ENCODE measurements at places on chromosomes 2 and 18. TPM values are rescaled to one million over a fixed set of nuclear protein-coding genes. Genes with fewer than 3 reads are reported as not detected.

Gene RTP5
- total RNA-seq = not detected

Gene LYPD6
- 0.59 TPM for total RNA-seq

Gene HOXD8
- total RNA-seq = 3.3 TPM

Gene TNFAIP6
- 43.1 TPM for total RNA-seq

Gene IL36G
- not detected for total RNA-seq

Gene GALNT14
- not detected for total RNA-seq

Gene AMMECR1L
- total RNA-seq = 15.6 TPM

Gene CPO
- not detected for total RNA-seq

Gene GCG
- not detected for total RNA-seq

Gene ALLC
- not detected for total RNA-seq

Gene TMEM200C
- under 0.01 TPM for total RNA-seq

Gene CDH2
- total RNA-seq = 78.7 TPM

Gene CAPN10
- total RNA-seq = 22.1 TPM

Gene POMC
- total RNA-seq = 0.59 TPM

All from osteoblast (primary cell).